ENCODE measurements at places on chromosomes 4 and X. TPM values are rescaled to one million over a fixed set of nuclear protein-coding genes. Genes with fewer than 3 reads are reported as not detected.

Gene ARR3
- total RNA-seq: not detected

Gene BEND4
- 5.0 TPM for total RNA-seq

Gene HTRA3
- total RNA-seq: not detected

Gene INTS12
- 22.1 TPM for total RNA-seq

Gene ABLIM2
- 0.32 TPM for total RNA-seq

Gene TEX13D
- total RNA-seq: 0.23 TPM

Gene DMP1
- total RNA-seq: not detected

Gene PNMA6A
- total RNA-seq: 1.2 TPM

Gene CDX4
- not detected for total RNA-seq

Gene PAGE1
- not detected for total RNA-seq

Gene ARHGAP36
- not detected for total RNA-seq

Gene NDNF
- total RNA-seq: 0.19 TPM

Gene CTAG1A
- not detected for total RNA-seq

Gene TASL
- 1.5 TPM for total RNA-seq

Gene PPM1K
- total RNA-seq: 42.3 TPM

Gene FAM241A
- 6.6 TPM for total RNA-seq

Gene AADAT
- not detected for total RNA-seq

Gene IBSP
- total RNA-seq: not detected

Gene TACR3
- not detected for total RNA-seq

Gene HPGDS
- total RNA-seq: not detected

Gene CLCN4
- total RNA-seq: 0.04 TPM

Gene VCX3A
- not detected for total RNA-seq

Gene COL4A6
- not detected for total RNA-seq

Gene PTPN13
- 0.06 TPM for total RNA-seq
